Epithelial cell of proximal tubule (primary cell): ENCODE measurements at places on chromosomes 13 and 19. TPM values are rescaled to one million over a fixed set of nuclear protein-coding genes. Genes with fewer than 3 reads are reported as not detected.

DNA sequence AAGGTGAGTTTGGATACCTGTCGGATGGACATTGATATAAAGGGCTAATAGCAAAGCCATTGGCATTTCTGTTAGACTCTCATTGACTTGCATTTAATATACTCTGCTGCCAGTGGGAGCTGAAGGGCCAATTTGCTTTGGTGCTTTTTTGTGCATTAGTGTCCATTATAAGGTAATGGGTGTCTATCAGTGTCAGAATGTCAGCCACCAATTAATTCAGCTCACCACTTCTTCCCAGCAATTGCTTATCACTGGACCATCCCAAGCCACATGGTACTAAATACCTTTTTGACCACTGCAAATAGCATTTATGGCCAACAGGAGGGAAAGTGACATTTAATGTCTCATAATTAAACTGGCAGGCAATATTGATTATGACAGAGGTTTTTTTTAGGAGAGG is 317.8 kb downstream of the TEX29 start:
- DNase-seq: no peak

DNA sequence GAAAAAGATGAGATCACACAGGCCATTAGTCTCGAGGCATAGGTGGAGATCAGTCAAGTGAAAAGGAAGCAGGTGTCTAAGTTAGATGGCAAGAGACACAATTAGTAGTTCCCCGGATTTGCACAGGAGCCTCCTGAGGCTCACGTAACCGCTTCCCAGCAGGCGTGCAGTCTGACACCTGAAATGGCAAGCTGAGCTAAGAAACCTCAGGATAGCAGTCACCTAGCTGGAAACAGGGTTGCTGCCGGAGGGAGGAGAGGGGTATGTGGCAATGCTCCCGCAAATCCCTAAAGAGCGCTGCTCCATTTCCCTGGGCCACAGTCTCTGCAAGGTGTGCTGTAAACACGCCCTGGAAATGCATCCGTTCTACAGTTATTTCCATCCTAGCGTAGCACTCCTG is 1151.0 kb downstream of the DIAPH3 start:
- DNase-seq: no peak

- DNase-seq: no peak
These were observed 270.6 kb downstream of the GPC5 start for GRCh38 chr13:91668866-91669495.

GRCh38 chr19:33388231-33388724 is 14.8 kb downstream of the CEBPG start:
- DNase-seq: no peak

DNA sequence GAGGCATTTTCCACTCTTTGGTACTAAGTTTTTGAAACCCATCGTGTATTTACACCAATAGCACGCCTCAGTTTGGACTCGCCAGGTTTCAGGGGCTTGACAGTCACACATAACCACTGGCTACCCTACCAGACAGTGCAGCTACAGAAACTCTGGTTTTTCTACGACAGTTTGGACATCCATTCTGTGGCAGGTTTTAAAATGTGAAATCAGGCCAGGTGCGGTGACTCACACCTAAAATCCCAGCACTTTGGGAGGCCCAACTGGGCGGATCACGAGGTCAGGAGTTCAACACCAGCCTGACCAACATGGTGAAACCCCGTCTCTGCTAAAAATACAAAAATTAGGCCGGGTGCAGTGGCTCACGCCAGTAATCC is 13.2 kb downstream of the KDELR1 start:
- DNase-seq: no peak

GRCh38 chr19:35860818-35861639 is 4.3 kb downstream of the KIRREL2 start:
- no peak for DNase-seq

DNA sequence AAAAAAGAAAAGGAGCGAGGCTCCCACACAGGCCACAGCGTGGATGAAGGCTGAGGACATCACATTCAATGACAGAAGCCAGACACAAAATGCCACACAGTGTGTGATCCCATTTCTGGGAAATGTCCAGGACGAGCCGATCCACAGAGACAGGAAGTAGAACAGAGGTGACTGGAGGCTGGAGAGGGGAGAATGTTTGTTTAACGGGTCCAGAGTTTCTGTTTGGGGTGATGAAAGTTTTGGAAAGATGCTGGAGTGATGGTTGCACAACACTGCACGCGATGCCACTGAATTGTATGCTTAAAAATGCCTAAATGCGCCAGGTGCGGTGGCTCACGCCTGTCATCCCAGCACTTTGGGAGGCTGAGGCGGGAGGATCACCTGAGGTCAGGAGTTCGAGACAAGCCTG is 650 bp upstream of the FUT5 start:
- DNase-seq: no peak

GRCh38 chr19:17751103-17751911 is at the start of gene FCHO1:
Gene FCHO1, plus strand, starts transcription at chr19:17751477. Its CDS starts 3,688 bp downstream, at chr19:17755165.
- no peak for DNase-seq

DNA sequence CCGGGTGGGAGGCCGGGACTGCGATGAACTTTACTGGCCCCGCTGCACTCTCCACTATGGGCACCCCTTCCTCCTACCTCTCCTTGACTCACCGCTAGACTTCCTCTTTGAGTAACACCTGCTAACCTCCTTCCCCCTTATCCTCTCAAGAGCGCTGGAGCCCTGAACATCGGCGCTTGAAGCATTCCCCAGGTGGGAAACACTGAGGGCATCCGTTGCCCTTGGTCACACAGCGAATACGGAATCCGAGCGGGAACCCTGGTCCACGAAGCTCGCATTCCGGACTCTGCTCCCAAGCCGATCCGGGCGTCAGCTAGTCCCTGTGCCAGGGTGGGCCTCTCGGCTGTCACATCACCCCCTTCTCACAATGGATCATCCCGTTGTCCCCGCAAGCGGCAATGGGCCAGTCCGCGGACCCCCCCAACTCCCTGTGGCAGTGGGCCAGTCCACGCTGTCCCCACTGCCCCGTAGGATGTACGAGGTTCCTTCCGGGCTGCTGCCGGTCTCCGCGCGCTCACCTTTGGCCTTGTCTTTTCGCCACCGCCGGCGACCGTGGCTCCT is 4.2 kb downstream of the LIPE start:
- DNase-seq: no peak

- DNase-seq: no peak
These were observed 606 bp downstream of the PRDX2 start for GRCh38 chr19:12800923-12801465.

DNA sequence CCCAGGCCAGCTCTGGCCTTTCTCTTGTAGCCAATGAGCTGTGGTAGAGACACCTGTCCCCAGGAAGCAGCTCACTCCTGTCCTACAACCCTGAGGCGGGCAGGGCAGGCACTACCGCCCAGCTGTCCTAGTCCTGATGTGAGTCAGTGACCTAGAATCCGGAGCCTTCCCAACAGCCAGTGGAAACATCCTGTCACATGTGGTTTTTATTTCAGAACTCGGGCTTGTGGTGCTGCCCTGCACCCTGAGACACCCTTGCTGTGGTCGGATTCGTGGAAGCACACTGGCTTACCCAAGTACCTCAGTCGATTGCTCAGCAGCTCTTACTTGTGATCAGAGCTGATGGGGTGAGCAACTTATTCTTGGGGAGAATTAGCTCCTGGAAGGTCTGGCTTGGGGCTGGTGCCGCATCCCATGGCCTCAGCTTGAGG is 83.6 kb upstream of the ARHGEF7 start:
- DNase-seq: no peak

DNA sequence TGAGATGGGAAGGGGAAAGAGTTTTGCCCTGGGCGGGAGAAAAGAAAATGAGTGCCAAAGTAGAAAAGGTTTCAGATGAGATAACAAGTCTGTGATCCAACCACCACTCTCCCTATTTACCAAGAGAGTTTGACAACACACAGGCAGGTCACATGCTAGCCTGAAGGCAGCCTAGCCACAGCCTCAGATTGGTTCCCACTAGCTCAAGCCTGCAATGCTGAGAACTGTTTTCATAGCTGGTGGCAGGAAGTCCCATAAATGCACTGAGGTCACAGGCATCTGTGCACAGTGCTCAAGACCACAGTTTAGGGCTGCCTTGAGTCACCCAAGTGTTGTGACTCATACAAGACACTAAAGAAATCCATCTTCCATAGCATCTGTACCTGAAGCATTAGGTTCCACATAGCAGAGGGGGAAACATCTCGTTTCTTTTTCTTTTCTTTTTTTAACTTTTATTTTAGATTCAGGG is 18.5 kb upstream of the POP4 start:
- DNase-seq: no peak

- no peak for DNase-seq
These were observed 16.5 kb upstream of the CACTIN start for GRCh38 chr19:3642987-3643673.

CXCL17 gene
- total RNA-seq: not detected in 2 replicates

ZNF729 gene
- 0.14 TPM in 1 of 2 replicates, not detected in the other for total RNA-seq

CLEC11A gene
- 2.8 and 12.7 TPM in 2 replicates for total RNA-seq
